ENCODE measurements at places on chromosomes 5 and 9.

- no peak for DNase-seq
Measured at GRCh38 chr5:175842951-175843793, 28.2 kb upstream of the CPLX2 start.

DNA sequence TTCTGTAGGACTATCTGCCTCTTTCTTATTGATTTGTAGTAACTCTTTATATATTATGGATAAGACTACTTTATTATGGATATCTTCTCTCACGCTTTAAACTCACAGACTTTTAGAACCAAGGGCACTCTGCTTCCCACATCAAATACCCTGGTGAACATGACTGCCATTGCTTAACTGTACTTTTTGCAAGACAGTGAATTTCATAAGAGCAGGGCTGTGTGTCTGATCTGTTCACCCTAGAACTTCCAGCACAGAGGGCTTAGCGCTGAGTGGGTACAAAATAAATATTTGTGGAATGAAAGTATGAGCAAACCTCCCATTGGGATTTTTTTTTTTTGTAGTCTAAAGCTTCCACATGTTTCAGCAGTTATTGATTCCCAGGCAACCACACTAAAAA is 84.8 kb downstream of the CFAP77 start:
- no peak for DNase-seq

GRCh38 chr9:128103589-128103962 is 24.0 kb downstream of the PTGES2 start:
- peak; percentile 20 for DNase-seq

GRCh38 chr9:87862536-87863268 is 20.0 kb upstream of the SPATA31E1 start:
- no peak for DNase-seq

DNA sequence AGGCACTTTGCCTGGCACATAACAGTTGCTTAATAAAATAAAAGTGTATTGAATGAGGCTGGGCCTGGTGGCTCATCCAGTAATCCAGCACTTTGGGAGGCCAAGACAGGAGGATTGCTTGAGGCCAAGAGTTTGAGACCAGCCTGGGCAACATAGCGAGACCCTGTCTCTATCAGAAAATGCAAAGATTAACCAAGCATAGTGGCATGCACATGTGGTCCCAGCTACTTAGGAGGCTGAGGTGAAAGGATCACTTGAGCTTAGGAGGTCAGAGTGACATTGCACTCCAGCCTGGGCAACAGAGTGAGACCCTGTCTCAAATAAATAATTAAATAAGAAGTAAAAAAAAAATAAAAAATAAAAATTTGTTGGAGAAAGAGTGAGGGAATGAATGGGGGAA is 21.2 kb downstream of the TNFAIP8 start:
- no peak for DNase-seq

DNA sequence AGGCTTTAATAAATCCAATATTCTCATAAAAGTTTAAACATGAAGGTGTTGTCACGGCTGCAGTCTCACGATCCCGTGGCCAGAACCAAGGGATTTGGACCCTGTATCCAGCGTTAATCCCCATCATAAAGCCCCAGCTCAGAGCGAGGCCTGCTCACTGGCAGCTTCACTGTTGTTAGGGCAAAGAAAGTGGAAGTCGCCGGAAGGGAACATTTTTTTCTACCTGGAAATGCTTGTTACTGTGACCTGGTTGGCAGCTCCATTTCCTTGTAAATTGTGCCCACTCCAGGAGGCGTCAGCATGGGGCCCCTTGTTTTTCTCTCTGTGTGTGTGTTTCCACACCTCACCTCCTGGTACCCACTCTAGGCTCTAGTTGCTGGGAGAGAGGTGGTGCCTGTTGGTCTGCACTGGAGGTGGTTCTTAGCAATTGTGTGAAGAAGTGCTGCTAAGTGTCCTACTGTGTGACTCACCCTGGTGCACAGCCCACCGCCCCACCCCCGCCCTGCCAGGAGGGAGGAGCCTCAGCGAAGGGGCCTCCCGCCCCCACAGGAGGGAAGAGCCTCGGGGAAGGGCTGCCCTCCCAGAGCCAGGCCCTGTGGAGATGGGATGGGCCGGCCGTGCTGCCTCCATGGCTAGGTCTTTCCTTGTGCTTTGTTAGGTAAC is 105.1 kb downstream of the EHMT1 start:
- DNase-seq, result no peak
